ENCODE measurements at places on chromosomes 7 and 10.
A peak's percentile ranks its signal among the peaks of the same experiment; 100 is the strongest.

GRCh38 chr7:48252995-48253394 lies 81.7 kb downstream of the ABCA13 start:
- no peak for DNase-seq

DNA sequence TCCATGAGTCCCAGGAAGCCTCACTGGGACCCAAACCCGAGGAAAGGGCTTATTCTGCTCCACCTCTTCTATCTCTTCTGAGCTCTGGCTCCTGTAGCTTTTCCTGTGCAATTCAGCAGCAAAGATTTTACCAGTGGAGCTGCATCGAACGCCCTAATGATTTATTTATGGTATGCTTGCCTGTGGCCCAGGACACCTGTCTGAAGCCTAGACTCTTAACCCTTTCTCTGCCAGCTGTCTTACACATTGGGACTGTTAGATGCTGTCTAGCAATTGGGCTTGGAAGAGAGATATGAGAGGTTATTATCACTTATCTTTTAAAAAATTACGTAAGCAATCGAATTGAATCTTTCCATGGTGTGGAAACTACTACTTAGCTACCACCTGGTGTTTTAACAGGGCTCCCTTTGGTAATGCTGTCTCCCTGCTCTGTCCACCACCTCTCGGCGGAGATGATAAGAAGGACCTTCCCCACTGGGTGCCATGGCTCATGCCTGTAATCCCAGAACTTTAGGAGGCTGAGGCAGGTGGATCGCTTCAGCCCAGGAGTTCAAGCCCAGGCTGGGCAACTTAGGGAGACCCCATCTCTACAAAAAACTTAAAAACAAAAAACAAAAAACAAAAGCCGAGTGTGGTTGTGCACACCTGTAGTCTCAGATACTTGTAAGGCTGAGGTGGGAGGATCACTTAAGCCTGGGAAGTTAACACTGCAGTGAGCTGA lies 8.8 kb downstream of the ACSL5 start:
- DNase-seq, result no peak

DNA sequence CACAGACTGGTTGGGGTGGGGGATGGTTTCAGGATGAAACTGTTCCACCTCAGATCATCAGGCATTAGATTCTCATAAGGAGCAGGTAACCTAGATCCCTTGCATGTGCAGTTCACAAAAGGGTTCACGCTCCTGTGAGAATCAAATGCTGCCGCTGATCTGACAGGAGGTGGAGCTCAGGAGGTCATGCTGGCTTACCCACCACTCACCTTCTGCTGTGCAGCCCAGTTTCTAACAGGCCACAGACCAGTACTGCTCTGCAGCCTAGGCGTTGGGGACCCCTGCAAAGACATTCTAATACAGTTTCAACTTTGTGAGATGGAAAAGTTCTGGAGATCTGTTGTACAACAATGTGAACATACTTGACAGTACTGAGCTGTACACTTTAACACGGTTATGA lies 39.9 kb downstream of the STRA8 start:
- DNase-seq, result no peak

- peak; percentile 34 for DNase-seq
These were observed 63.3 kb upstream of the PRKG1 start for GRCh38 chr10:51010977-51011376.

DNA sequence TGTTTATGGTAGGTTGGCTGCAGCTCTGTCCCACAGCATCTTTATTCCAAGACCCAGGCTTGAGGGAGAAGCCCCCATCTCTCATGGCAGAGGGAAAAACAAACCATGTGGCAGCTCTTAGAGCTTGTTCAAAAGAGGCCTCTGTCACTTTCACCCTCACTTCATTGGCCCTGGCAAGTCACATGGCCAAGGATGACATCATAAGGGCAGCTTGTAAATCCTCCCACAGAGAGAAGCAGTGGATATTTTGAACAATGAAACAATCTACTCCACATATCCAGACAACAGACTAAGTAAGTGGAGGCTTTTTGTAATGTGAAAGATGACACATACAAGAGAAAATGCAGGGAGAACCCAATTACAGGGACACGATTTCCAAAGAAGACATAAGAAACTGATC lies 108.1 kb downstream of the GRID1 start:
- DNase-seq, result no peak

All from iris pigment epithelial cell (primary cell).